CD4-positive, alpha-beta memory T cell (primary cell): ENCODE measurements at places on chromosomes 2 and 18. TPM values are rescaled to one million over a fixed set of nuclear protein-coding genes. Genes with fewer than 3 reads are reported as not detected.

DNA sequence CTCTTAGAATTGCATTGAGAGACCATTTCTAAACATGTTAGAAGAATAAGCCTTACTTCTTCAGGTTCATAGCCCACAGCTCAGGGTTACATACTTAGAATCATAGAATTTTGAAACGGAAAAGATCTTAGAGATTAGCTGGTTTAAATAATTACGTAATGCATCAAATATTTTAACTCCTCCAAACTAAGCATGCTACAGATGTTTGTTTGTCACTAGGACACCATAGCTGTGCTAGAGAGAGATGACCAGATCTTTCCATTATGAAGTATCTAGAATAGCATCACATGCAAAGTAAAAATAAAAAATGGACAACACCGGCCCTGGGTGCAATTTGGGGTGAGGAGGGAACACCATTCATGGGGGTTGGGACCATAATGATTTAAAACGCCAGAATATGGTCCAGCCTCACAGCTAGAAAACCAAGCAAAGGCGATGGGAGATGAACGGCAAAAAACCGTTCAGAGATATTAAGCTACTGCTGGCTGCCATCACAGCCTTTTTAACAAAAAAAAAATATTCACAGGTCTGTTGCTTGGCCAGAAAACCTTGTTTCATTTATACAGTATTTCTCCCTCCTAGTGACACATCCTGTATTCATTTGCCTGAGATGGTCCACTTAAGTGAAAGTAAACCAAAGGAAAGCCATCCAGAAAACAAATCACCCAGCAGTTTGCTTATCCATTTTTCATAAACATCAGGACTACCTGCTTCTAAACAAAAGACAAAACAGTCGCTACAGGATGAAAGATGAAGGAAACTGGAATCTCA, 94.2 kb downstream of the EPHA4 start:
- H3K27ac ChIP-seq: no peak overlapping the region
- H3K36me3 ChIP-seq: no peaks in the 10 kb centered on the region

Gene ITGAV
- total RNA-seq: 12.0 TPM

GRCh38 chr18:54263904-54264336, 5.4 kb upstream of the POLI start:
- no peak for DNase-seq
- no peak overlapping the region for H3K4me3 ChIP-seq
- H3K4me1 ChIP-seq: peaks cover 19% of the 10 kb centered on the region
- no peak overlapping the region for H3K27ac ChIP-seq

Gene GKN1
- total RNA-seq: not detected

Gene DYSF
- 0.49 TPM for total RNA-seq

DNA sequence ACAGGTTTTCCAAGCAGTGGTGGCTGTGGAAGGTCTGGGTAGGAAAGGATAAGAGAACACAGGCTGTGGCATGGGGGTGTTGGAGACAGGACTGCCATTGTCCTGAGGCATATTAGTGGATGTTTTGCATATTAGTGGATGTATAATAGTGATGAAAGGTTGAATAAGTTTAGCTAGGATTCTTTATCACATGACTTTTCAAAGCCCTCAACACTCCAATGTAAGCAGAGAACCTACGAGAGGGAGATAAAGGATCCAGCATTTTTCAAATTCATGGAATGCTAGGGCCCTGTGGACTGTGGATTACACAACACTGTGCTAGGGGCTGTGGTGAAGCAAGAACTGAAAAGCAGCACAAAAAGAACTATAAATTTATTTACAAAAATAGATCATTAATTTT, 63.2 kb downstream of the POLE4 start:
- no peaks in the 10 kb centered on the region for H3K27me3 ChIP-seq
- no peak overlapping the region for H3K27ac ChIP-seq
- H3K36me3 ChIP-seq: no peaks in the 10 kb centered on the region
- no peak for DNase-seq
